ENCODE measurements at places on chromosomes 16 and 17.
A peak's percentile ranks its signal among the peaks of the same experiment; 100 is the strongest.

GRCh38 chr16:12609937-12610699, 193.6 kb downstream of the CPPED1 start:
- no peak for DNase-seq

DNA sequence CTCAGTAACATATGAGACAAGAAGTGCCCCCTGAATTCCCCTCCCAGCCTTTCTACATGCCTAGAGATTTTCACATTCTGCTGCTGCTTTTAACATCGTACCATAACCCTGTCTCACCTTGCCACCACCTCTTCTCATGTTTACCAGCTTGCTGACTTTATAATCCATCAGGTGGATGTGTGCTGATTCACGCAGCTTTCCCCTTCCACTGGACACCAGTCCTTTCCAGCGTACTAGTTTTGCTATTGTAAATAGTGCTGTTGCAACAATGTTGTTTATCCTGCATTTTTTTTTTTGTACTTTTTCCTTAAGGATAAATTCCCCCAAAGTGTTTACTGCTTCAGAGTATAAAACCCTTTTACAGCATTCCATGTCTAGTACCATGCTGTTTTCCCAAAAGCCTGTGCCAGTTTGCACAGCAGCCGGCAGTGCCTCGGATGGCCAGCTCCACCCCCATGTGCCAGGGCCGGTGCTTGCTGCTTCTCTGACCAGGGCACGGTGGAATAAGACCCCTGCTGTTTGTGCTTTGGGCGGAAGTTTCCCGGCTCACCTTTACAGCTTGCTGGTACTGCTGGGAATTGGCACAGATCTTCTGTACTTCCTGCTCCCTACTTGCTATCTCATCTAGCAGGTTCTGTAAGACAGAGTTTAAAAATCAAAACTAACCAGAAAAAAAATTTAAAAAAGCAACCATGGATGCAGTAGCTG, 41.3 kb downstream of the UBN1 start:
- no peak for DNase-seq

- peak; percentile 33 for DNase-seq
Measured at GRCh38 chr16:63461248-63461841, 1425.1 kb upstream of the CDH8 start.

DNA sequence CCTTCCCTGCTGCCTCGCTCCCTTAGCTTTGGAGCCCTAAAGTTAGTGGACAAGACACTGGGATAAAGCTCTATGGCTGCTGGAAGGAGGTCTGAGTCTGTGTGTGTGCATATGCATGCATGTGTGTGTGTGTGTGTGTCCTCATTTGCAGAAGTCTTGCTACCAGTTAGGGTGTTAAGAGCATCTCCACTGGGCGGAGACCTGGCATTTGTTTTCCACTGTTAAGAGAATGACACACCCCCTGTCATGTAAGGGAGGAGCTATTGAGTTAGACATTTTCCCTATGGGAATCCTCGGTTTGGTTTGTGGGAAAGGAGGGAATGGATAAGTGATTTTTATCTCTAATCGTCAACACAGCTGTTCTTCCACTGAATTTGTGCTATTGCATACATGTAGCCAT, 24.8 kb upstream of the ARHGAP23 start:
- peak; percentile 58 for DNase-seq
